GM23248 (cell line): ENCODE measurements at places on chromosomes 4 and X.

- DNase-seq = no peak
Measured at GRCh38 chr4:3598695-3599227, 66.5 kb upstream of the LRPAP1 start.

GRCh38 chr4:106038012-106038411, 142.7 kb downstream of the NPNT start:
- DNase-seq = no peak

- DNase-seq = no peak
Measured at GRCh38 chr4:129379429-129379828, 283.5 kb downstream of the C4orf33 start.

DNA sequence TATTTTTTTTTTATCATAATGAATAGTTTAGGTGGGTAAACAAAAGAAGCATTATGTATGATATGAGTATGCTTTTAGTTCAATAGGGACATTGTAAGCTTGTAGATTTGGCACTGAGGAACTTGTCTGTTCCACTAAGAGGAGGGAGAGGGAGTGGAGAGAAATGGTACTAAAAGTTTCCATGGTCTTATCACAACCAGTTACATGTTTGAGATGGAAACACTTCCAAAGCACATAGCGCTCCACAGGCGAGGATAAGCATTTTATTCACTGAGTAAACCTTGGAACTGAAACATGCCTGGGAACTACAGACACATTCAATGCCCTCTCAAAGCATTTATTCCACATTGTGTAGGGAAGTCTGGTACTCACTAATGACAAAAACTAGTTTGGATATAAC, 15.5 kb downstream of the MYOZ2 start:
- no peak for DNase-seq

DNA sequence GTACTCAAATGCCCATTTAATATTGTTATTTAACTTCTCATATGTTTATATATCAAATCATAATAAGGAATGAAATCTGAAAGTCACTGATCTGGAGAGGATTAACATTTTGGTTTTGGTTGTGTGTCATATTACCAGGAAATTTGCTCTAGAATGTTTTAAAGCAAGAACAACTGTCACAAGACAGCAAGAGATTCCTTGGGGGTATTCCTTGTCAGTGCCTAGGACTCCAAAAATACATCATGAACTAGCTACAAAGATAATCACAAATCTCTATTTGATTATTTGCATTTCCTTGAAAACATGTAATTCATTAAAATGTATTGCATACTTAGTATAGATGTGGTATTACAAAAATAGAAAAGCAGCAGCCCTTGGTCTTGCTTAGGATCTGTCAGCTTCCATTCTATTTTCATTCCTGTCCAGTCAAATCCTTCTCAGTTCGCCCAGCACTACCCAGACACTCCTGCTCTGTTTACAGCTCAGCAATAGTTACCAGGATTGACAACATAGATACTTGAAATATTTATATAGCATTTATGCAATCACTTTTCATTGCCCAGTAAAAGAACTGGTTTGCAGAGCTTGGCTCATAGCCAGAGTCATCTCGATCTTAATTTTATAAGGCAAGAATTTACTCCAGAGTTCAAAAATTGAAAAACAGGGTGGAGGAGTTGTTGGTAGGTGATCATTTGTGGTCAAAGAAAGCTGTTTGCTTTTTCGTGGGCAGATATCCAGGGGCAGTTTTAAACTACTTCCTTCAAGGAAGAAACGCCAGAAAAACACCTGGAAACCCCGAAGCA, 9.2 kb upstream of the BMP3 start:
- DNase-seq = no peak

GRCh38 chrX:100748108-100748507, 16.2 kb upstream of the SYTL4 start:
- DNase-seq = no peak

DNA sequence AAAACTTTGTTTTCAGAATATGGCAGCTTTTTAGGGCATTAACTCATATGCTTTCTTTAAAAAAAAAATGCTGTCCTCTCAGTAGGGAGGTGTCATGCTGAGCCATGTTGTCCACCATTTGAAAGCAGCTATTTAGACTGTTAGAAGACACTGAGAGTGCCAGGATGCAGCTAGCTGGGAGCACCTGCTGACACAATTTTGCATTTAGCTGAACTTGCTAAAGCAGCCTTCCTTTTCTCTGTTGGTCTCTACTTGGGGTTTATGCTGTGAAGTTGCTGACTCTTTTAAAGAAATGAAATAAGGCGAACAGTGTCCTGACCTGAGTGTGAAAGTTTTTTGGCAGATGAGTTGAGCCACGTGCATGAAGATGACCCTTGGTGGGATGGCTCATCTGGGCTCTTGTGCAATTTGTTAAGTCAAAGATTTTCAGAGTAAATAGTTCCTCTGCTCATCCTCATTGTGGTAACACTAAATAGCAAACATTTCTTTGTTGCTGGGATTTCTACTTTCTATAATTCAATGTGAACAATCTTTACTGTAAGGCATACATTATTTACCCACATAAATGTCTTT, 64.5 kb downstream of the CDS1 start:
- DNase-seq = peak; percentile 8

DNA sequence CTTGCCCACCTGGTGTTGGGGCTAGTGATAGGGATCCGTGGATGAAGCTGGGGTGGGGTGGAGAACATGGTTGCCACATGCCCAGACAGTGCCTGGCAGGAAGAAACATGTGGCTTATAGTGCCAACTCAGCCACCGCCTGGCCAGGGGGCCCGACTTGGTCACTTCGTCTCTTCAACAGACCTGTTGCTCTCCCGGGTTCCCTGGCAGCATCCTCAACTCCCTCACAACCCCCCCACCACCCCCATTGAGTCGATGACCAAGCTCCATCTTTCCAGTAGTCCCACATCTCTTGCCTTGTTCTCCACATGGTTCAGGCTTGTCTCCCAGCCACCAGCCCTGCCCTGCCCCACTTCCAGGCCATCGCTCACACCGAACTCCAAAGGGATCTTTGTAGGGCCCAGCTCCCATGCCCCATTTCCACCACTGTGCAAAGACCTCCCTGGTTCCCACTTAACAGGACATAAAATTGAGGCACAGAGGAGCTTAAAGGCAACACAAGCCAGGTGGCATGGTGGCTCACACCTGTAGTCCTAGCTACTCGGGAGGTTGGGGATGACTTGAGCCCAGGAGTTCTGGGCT, 7.8 kb downstream of the PNCK start:
- DNase-seq = no peak

DNA sequence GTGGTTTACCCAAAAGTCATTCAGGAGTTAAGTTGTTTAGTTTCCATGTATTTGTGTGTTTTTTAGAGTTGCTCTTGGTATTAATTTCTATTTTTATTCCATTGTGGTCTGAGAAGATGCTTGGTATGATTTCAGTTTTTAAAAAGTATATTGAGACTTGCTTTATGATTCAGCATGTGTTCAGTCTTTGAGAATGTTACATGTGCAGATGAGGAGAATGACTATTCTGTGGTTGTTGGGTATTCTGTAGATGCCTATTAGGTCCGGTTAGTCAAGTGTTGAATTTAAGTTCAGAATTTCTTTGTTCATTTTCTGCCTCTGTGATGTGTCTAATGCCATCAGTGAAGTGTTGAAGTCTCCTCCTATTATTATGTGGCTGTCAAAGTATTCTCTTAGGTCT, 249.4 kb downstream of the ARHGAP10 start:
- peak; percentile 78 for DNase-seq

- no peak for DNase-seq
Measured at GRCh38 chr4:11799196-11799595, 370.5 kb upstream of the HS3ST1 start.

- DNase-seq = no peak
Measured at GRCh38 chr4:3391422-3391821, 50.3 kb upstream of the HGFAC start.

GRCh38 chr4:162408309-162408708, 244.5 kb upstream of the FSTL5 start:
- DNase-seq = no peak

DNA sequence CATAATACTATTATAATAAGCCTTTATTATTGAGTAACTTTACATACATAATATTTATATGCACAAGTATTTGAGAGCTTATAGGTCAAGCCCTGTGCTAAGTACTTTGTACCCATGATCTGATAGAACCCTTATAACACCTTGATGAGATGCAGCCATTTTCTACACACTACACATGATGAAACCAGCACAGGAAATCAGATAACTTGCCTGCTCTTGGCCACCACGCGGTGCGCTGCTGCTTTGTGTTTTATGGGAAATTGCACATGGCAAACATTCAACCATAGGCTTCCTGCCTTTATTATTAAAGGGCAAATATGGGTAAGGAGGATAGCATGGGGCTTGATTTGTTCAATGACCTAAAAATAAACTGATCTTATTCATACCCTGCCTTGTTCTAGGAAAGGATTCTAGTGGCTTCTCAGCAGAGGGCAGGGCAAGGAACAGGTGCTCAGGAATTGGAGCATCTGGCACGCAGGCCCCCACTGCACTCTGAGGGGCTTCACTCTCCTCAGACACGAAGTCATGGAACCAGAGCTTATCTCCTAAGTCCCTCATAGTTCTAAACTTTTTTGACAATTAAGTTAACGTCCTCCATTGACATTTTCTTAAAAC, 31.6 kb upstream of the NAP1L5 start:
- no peak for DNase-seq

DNA sequence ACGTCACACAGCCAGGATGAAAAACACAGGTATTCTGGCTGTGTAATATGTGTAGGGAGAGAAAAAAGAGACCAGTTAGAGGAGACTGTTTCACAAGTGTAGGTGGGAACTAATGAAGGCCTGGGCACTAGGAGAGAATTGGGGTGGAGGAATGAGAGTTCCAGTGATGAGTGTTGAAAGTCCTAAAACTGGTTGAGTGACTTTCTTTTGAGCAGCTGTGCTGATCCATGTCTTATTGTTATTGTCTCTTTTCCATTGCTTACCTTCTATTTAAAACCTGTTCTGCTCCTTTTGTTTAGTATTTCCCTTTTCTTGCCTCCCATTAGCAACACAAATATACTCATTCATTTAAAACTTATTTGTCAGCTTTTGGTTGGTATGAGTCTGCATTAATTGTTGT, 88.7 kb downstream of the PDLIM5 start:
- DNase-seq = no peak

- DNase-seq = no peak
Measured at GRCh38 chrX:19410259-19410658, 66.5 kb downstream of the PDHA1 start.

DNA sequence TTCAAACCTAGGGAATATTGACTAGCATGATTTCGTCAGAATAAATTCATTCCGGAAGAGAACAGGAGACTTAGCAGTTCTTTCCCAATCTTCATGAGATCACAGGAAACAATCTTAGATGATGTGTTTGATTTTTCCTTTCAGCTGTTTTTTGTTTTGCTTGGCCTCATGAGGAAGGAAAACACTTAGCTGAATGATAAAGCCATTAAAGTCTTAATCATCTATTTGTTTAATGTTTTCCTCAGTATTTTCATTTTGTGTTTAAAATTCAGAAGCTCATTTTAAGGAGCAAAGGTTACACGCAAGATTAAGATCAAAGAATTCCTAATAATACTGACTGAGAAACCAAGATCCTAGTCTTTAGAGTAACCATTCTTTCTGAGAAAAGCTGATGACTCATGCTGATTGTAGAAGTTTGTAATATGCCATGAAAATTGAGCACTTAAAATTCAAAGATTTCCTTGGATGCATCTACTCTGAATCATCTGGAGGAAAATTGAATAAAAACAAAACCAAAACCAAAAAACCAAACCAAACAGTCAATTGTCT, 15.4 kb upstream of the TBC1D19 start:
- DNase-seq = peak; percentile 94

GRCh38 chrX:147978931-147979330, 2.2 kb upstream of the FMR1NB start:
- peak; percentile 9 for DNase-seq

DNA sequence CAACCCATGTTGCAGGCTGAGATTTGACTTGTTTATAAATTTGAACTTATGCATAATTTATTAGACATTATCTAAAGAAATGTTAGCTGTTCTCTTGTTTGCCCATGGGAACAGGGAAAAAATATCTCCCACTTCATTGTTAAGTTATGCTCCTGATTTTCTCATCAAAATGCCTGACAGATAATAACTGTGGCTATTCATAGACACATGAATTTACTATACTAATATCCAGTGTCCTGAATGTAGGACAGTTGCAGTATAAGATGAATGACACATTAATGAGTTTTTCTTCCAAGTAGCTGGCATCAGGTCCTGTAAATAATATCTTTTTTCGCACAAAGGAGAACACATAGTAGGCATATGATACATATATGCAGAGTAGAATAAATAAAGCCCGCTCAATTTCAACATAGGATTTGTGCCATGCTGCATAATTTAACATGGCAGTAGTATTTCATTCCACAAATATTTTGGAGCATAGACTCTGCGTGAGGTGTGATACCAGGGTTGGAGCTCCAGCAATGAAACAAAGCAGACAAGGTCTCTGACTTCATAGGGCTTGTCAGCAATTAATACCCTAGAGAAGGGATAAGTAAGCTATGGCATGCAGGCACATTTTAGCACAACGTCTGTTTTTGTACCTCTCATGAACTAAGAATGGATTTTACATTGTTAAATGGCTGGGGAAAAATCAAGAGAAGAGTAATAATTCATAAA, 40.4 kb upstream of the DDX53 start:
- DNase-seq = no peak

- no peak for DNase-seq
Measured at GRCh38 chr4:81745050-81745449, 273.3 kb upstream of the RASGEF1B start.

- DNase-seq = no peak
Measured at GRCh38 chrX:39144323-39144722, 343.1 kb downstream of the MID1IP1 start.

DNA sequence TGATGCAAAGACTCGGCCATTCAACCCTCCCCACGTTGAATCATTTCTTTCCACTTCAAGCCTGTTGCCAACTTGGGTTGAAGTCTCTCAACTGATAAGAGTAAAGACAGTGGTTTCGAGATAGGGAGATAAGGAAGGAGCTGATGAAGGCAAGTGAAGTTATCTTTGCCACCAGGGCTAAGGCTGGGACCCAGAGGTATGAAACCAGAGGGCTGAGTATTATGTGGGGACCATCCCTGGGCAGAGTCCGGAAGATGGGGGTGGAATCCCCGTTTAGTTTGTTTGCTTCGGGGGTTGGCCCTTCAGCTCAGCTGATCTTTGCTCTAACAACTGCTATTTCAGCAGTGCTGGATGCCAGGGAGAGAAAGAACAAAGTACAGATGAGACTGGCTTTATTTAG, 2.3 kb upstream of the XPNPEP2 start:
- DNase-seq = no peak

GRCh38 chr4:158895797-158896576, 127.2 kb downstream of the FNIP2 start:
- DNase-seq = no peak
